Amniotic epithelial cell (primary cell): ENCODE measurements at places on chromosomes 12 and 14.

DNA sequence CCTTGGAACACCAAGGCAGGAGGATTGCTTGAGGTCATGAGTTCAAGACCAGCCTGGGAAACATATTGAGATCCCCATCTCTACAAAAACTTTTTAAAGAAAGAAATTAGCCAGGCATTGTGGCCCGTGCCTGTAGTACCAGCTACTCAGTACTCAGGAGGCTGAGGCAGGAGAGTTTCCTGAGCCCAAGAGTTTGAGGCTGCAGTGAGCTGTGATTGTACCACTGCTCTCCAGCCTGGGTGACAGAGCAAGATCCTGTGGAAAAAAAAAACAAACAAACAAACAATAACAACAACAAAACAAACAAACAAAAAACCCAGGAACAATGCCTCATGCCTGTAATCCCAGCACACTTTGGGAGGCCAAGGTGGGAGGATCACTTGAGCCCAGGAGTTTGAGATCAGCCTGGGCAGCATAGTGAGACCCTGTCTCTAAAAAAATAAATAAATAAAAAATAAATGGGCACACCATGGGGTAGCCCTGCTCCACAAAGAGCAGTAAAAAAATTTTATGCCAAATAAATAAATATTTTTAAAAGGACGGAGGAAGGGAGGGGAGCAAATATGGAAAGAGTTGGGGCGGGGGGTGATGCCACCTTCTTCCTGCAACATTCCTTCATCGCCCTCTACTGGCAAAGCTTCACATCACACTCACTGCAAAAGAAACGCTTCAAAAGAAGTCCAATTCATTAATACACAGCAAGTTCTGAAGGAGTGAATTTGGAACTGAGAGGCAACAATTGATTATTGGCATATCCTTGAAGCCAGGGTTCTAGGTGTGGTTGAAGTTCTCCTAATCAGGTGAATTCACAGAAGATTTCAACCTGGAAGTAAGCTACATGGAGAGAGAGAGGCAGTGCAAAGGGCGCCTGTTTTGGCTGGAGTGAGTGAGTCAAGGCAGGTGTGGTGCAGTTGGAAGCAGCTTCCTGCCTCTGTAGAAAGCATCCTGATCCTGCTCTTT is 8.8 kb upstream of the GNPTAB start:
- DNase-seq = peak; percentile 51

GRCh38 chr12:19186722-19187661 is 57.5 kb downstream of the PLEKHA5 start:
- DNase-seq = peak; percentile 66

DNA sequence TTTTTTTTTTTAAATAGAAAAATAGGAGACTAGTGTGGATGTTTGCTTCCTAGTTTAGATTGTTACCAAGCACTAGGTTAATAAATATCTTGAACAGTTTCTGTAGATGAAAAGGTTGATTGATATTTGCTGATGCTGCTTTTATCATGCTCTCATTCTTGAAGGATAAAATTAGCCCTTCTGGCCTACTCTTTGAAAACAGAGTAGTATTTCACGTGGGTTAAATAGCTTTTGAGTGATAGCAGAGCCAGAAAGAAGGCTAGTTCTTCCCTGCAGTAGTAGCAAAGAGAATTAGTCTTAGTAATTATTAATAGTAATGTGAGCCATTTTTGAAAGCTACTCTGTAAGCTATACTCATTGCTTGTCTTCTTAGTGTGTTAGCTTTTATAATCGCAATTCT is 5.2 kb downstream of the NEDD1 start:
- DNase-seq = no peak

GRCh38 chr14:30373526-30373925 is 185.4 kb upstream of the G2E3 start:
- DNase-seq = no peak

DNA sequence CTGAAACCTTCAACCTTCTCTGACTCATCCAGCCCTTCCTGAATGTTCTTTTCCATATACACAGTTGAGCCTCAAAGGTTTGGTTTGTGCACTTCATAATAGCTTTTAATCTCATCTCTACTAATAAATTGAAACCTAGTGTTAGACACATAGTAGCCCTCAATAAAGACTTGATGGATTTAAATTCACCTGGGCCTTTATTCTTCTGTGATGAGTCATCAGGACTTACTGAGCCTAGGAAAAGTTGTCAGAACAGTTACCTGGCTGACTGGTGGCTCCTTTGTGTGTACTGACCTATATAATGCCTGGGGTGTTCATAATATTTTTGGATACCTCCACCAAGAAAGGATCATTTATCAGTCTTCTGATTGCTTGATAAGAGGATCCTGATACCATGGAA is 86.4 kb upstream of the NTF3 start:
- no peak for DNase-seq

DNA sequence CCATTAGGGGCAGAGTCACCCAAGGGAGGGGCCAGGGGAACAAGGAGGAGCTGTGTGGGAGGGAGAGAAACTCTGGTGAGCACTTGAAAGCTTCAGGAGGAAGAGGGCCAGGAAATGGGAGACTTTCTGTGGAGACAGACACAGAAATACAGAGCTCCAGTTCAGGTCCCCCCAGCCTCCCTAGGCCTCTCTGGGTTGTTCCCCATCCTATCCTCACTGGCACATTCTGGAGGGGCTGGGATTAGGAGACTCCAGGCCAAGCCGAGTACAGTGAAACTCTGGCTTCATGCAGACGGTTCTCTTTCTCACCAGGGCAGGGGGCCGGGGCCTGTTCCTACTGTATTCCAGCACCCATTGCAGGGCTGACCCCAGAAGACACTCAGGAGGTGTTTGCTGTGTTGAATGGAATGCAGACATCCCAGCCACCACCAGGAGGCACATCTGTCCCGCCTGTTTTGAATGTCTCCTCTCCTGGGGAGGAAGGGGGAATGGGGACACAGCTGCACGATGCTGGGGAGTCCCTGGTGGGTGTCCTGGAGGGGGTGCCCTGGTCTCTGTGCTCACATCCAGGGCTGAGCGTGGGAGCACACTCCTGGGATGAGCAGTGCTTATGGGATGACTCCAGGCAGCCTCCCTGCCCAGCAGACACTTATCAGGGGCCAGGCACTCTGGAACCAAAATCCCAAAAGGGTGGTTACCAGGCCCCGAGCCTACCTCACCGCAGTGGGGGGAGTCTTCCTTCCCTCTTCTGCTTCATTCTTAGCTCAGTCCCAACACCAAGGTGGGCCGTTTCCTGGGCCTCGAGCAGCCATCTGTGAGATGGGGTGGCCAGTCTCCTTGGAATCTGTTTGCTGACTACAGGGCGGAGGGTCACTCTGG is 5.5 kb upstream of the KRT84 start:
- peak; percentile 7 for DNase-seq

- DNase-seq = no peak
Measured at GRCh38 chr14:94377866-94378470, 10.4 kb downstream of the SERPINA1 start.

DNA sequence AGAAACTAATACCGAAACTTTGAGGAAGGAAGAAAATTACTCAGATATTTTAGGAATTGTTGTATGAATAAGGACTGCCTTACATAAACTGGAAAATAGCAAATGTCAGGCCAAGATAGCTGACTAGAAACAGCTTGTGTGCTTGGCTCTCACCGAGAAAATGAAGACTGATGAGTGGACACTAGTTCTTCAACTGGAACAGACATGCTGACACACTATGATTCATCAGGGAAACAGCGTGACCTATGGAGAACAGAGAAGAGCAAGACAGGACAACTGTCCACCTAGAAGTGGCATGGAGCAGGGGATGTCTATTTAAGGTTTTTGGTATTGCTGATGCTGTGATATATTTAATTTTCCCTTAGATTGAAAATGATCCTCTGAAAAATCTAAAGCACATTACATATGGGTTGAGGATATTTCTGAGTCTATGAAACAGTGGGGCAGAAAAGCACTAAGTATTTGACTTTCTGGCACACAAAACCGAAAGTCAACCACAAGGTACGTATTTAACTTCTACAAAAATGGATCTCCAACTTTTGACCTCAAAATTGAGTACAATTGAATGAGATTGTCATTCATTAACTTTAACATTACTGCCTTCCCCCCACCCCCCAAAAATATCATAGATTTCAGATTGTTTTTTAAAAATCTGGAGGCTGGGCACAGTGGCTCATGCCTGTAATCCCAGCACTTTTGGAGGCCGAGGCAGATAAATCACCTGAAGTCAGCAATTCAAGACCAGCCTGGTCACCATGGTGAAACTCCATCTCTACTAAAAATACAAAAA is 863.2 kb downstream of the LRFN5 start:
- no peak for DNase-seq

GRCh38 chr12:12741660-12742059 is 24.5 kb downstream of the CDKN1B start:
- no peak for DNase-seq
